ENCODE measurements at places on chromosomes 16 and 17. TPM values are rescaled to one million over a fixed set of nuclear protein-coding genes. Genes with fewer than 3 reads are reported as not detected.
A peak's percentile ranks its signal among the peaks of the same experiment; 100 is the strongest.

GRCh38 chr16:48317614-48318315 lies 67.4 kb downstream of the SIAH1 start:
- DNase-seq: peak; percentile 26
- H3K36me3 ChIP-seq: peaks cover 6% of the 10 kb centered on the region
- no peak overlapping the region for H3K4me3 ChIP-seq
- no peak overlapping the region for H3K27ac ChIP-seq
- no peaks in the 10 kb centered on the region for H3K27me3 ChIP-seq

DNA sequence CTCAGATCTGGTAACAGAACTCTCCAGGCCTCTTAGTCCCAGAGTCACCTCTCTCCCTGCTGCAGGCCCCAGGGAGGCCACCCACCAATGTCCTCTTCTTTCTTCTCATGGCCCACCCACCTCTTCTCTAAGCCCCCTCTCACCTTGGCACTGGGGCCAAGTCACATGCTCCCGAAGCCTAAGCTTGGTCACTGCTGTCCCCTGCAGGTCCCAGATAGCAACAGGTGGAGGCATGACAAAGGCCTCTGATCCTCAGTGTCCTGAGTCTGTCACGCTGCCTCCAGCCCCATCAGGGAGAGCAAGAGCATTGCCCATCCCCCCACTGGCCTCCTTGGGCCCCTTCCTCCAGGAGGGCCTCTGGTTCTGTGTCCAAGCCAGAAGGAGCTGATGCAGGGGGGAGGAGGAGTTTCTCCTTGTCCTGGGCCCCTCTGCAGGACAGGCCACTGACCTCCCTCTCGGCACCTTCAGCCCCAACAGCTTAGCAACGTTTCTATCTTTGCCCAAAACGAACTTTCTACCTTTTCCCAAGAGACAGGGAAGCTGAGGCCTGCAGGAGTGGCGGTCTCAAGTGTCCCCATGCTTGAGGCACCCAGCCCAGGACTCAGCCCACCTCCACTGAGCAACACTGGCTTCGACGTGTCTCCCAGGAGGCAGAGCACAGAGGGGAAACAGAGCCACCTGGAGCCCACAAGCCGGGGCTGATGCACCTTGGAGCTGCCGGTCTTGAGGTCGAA lies 8.6 kb downstream of the P2RX1 start:
- H3K4me1 ChIP-seq: peaks cover 68% of the 10 kb centered on the region
- no peaks in the 10 kb centered on the region for H3K27me3 ChIP-seq
- H3K4me3 ChIP-seq: no peak overlapping the region
- H3K36me3 ChIP-seq: no peaks in the 10 kb centered on the region

DNA sequence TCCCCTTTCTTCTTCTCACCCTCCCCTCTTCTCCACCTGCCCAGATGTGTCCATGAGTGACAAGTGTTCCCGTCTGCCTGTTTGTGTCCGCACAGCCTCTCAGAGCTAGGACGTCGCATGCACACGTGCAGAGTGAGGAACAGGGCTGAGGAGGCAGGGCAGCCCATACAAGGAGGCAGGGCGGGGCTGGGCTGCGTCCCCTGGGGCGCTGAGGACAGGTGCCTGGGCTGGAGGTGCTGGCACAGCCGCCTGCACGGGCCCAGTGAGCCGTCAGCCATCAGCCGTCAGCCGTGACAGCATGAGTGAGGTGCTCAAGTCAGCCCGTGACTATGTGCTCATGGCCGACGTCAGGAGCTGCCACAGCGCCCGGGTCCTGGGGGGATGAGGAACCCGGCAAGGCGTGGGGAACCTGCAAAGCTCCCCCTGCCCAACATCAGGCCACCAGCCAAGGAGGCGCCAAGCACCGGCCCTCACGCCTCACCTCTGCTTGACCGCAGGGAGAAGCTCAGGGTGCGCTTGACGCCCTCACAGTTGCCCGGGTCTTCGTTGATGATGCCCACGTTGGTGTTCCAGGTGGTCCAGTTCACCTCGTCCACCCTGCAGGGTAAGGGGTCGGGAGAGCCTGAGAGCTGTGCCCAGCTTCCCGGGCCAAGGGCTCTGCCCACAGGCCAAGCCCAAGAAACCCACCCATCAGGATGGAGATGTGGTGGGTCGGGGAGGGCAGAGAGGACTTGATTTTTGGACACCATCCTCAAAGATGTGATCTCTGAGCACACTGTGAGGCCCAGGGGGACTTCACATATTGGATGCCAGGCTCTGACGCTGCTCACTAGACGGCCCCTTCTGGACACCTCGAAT lies 13.7 kb upstream of the TRPV3 start:
- peaks cover 6% of the 10 kb centered on the region for H3K36me3 ChIP-seq
- no peak overlapping the region for H3K27ac ChIP-seq
- H3K27me3 ChIP-seq: no peaks in the 10 kb centered on the region
- no peak overlapping the region for H3K4me3 ChIP-seq
- no peak for DNase-seq

DNA sequence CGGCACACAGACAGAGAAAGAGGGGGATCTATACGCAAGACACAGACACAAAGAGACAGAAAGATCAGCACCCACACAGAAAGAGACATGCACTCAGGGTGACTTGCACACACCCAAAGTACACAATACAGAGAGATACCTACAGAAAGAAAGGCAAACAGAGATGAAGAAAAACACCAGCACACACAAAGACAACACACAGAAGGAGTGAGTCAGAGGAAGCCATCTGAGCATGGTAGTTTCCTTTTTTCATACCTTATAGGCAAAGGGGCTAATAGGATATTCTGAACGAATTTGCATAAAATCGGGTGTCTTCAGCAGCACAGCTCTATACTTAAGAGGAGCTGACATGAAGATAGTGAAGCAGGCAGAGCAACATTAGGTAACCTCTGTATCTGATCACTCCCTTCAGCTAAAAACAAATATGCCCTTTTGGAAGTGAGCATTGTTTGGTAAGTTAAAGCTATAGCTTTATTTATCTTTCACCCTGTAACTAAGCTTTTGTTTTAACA lies 198.6 kb downstream of the AATF start:
- DNase-seq: peak; percentile 23
- H3K27me3 ChIP-seq: no peaks in the 10 kb centered on the region
- no peak overlapping the region for H3K4me3 ChIP-seq
- no peaks in the 10 kb centered on the region for H3K36me3 ChIP-seq
- peak overlapping the region; percentile 79 for H3K27ac ChIP-seq
- H3K4me1 ChIP-seq: peaks cover 4% of the 10 kb centered on the region

DNA sequence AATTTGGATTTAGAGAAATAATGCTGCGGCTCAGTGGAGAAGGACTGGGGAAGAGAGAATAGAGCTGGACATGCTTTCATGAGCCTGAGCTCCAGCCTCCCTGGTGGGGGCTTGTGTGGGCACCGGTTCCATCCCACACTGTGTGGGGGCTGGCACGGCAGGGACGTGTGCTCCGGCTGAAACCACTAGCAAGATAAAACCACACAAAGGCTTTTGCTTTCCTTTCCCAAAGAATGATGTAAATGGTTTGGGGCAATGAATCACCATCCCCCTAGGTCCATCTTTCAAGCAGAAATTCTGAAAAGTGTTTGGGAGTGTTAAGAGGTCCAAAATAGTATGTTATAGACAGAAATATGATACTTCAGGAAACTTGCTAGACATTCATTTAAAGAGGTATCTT lies 77.0 kb downstream of the CDH11 start:
- no peak overlapping the region for H3K4me3 ChIP-seq
- H3K4me1 ChIP-seq: no peaks in the 10 kb centered on the region
- H3K27me3 ChIP-seq: no peaks in the 10 kb centered on the region
- H3K27ac ChIP-seq: no peak overlapping the region
- no peak for DNase-seq
- no peaks in the 10 kb centered on the region for H3K36me3 ChIP-seq

DNA sequence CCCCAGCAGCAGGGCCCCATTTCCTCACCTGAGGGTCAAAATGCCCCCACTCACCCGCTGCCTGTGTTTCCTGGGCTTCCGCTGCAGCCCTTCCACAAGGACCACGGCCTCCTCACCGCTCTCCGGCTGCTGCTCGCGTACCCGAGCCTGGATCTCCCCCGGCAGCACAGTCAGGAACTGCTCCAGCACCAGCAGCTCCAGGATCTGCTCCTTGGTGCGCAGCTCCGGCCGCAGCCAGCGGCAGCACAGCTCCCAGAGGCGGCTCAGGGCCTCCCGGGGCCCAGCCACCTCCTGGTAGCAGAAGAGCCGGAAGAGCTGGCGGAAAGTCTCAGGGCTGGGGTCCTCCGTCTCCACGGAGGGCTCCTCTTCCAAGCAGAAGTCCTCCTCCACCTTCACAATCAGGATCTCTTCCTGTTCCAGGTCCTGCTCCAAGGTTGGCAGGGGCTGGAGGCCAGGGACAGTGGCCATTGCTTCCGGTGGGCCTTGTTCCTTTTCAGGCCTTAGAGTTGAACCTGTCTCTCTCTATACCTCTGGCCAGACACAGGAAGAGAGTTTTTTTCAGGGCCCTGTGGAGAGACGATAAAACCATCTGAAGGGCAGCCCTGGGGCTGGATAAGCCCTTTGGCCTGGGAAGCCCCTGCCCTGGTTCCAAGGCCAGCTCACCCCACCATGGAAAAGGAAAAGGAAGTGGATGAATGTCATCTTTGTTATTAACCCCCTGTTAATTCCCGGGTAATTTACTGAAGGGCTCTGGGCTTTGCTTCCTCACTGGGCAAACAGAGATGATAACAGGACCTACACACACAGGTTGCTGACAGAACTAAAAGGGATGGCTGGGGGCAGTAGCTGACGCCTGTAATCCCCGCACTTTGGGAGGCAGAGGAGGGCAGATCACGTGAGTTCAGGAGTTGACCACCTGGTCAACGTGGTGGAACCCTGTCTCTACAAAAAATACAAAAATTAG lies 1.2 kb downstream of the ZNF500 start:
- peak overlapping the region; percentile 87 for H3K4me3 ChIP-seq
- H3K27me3 ChIP-seq: no peaks in the 10 kb centered on the region
- DNase-seq: no peak
- peaks cover 33% of the 10 kb centered on the region for H3K4me1 ChIP-seq
- peaks cover 36% of the 10 kb centered on the region for H3K36me3 ChIP-seq

- H3K4me1 ChIP-seq: peaks cover 18% of the 10 kb centered on the region
- H3K4me3 ChIP-seq: no peak overlapping the region
- H3K27ac ChIP-seq: no peak overlapping the region
- H3K36me3 ChIP-seq: no peaks in the 10 kb centered on the region
- no peak for DNase-seq
- no peaks in the 10 kb centered on the region for H3K27me3 ChIP-seq
These were observed 15.5 kb downstream of the TBC1D24 start for GRCh38 chr16:2490190-2491105.

DNA sequence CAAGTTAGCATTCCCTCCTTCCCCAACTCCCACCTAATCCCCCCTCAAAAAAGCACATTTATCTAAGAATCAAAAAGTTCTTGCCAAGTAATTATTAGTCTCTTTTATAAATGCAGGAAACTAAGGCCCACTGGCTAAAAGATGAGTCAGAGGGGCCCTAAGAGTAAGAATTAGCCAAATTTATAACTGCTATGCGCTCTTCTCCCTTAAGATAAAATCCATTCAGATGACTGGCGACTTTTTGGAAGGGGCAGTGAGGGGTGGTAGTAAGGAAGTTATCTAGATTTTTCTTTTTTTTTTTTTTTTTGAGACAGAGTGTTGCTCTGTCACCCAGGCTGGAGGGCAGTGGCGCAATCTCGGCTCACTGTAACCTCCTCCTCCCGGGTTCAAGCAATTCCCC lies 17.1 kb downstream of the ZNF652 start:
- no peak overlapping the region for H3K4me3 ChIP-seq
- H3K27me3 ChIP-seq: no peaks in the 10 kb centered on the region
- no peaks in the 10 kb centered on the region for H3K36me3 ChIP-seq
- no peak overlapping the region for H3K27ac ChIP-seq

- peaks cover 16% of the 10 kb centered on the region for H3K4me1 ChIP-seq
- peaks cover 2% of the 10 kb centered on the region for H3K36me3 ChIP-seq
- no peak overlapping the region for H3K4me3 ChIP-seq
- H3K27me3 ChIP-seq: no peaks in the 10 kb centered on the region
These were observed 9.3 kb downstream of the ZFPM1 start for GRCh38 chr16:88462396-88462795.

- H3K27me3 ChIP-seq: peaks cover 22% of the 10 kb centered on the region
- peaks cover 25% of the 10 kb centered on the region for H3K36me3 ChIP-seq
- peak; percentile 21 for DNase-seq
- H3K4me1 ChIP-seq: peaks cover 50% of the 10 kb centered on the region
- peak overlapping the region; percentile 43 for H3K4me3 ChIP-seq
- H3K27ac ChIP-seq: peak overlapping the region; percentile 36
These were observed 119.1 kb upstream of the SMURF2 start for GRCh38 chr17:64781014-64781756.

- H3K27me3 ChIP-seq: no peaks in the 10 kb centered on the region
- no peaks in the 10 kb centered on the region for H3K36me3 ChIP-seq
- H3K4me1 ChIP-seq: no peaks in the 10 kb centered on the region
- H3K27ac ChIP-seq: no peak overlapping the region
- DNase-seq: no peak
- no peak overlapping the region for H3K4me3 ChIP-seq
These were observed 129.8 kb upstream of the TOM1L1 start for GRCh38 chr17:54770836-54771235.

Gene SMPD3
- 120 TPM for total RNA-seq

Gene BTBD17
- total RNA-seq: 0.05 TPM

Gene AANAT
- total RNA-seq: not detected

Gene ADAMTS18
- total RNA-seq: 1.4 TPM

Gene PPL
- 3.7 TPM for total RNA-seq

Gene POLG2
- total RNA-seq: 13.2 TPM

Gene PRSS22
- 0.42 TPM for total RNA-seq
